Activated CD8-positive, alpha-beta T cell treated with anti-CD3 and anti-CD28 coated beads for 36 hours (primary cell): ENCODE measurements at places on chromosomes 12 and 14. TPM values are rescaled to one million over a fixed set of nuclear protein-coding genes. Genes with fewer than 3 reads are reported as not detected.

ACOT6 gene
- total RNA-seq = not detected

CACNA1C gene
- total RNA-seq = 0.02 TPM

DNA sequence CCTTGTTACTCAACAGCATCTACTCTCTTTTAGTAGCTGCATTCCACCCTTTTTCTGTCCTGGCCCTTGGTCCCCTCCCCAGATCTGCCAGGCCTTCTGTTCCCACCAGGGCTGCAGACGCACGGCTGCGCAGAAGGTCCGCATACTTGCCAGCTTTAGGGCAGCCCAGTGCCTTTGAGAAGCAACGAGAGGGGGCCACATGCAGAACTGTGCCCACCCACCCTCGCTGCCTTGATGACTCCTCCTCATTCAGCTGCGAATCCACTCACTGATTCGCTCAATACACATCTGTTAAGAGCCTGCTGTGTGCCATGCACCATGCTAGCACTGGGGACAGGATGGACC, 39.2 kb downstream of the PRIMA1 start:
- DNase-seq = no peak

GRCh38 chr14:66396164-66396563, 90.0 kb upstream of the CCDC196 start:
- no peak for DNase-seq

GRCh38 chr12:103882861-103883596, 42.0 kb upstream of the NT5DC3 start:
- no peak for DNase-seq

DNA sequence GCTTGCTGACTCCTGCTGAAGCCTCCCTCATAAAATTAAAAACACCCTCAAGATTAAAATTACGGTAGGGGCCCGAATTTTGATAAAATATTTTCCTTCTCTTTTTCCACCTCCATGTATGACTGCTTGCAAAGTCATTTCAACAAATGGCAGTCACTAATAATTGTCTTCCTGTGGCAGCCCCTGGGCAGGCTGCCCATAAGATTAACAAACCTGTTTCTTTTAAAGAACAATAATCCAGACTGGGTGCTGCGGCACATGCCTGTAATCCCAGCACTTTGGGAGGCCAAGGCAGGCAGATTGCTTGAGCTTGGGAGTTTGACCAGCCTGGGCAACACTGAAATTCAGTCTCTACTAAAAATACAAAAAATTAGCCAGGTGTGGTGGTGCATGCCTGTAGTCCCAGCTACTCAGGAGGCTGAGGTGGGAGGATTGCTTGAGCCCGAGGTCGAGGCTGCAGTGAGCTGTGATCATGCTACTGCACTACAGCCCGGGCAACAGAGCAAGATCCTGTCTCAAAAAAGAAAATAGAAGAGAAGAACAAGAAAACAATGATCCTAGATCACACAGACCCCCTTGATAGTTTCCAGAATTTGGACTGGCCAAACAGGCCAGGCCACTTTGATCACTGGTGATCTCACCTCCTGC, 8.7 kb downstream of the SAV1 start:
- DNase-seq = no peak

DNA sequence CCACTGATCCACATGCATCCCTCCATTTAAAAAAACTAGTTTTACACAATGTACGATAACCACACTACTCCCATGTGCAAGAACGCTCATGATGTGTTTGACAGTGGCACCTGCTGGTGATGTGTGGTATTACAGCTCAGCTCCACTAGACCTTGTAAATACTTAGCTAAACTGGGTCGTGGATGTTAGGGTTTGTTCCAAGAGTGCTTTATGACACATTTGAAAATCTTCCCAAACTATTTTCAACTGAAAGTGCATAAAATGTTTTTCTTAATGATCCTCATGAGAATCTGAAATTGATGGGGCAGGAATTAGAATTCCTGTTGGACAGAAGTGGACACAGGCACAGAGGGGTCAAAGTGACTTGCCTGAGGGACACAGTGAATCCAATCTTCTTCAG, 99.2 kb downstream of the SCARB1 start:
- peak; percentile 80 for DNase-seq

DNA sequence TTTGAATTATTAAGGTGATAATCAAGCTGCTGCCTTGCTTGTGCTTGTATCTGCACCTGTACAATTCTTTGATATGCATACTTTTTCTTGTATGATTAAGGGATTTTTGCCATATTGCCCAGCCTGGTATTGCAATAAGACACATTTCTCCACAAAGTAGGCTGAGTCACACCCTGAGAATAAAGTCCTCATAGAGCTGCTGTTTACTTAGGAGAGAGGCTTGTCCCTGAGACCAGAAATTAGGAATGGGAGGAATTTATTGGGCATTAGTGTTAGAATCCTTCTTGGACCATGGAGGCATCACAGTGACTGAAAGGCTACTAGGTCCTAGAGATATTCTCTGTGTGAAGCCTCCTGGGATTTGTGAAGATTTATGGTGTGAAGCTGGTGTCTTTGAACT, 506.8 kb upstream of the FBXO33 start:
- no peak for DNase-seq

CLEC4D gene
- not detected for total RNA-seq

PPP2R5E gene
- total RNA-seq = 39.8 TPM

DNA sequence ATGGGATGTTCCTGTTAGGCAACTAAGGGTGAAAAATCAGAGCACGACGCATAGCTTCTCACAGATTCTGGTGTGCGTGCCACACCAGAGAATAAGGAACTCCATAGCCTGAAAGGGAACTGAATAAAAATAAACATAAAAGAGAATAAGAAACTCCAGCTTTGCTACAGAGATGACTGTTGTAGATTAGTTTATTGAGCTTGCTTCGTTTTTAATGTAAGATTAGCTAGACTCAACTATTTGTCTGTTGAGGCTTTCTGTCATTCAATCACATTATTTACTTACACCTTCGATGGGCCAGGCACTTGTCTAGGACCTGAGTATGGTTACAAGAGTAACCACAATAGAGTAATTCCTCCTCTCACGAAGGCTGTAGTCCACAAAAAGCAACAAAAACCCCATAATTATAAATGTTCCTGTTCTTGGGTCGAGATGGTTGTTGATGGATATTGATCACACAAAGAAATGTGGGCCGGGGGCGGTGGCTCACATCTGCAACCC, 807 bp upstream of the ZCCHC8 start:
- no peak for DNase-seq

TAS2R50 gene
- 0.63 TPM for total RNA-seq

GRCh38 chr14:106633721-106634120, 1107.3 kb downstream of the TMEM121 start:
- DNase-seq = no peak
